ENCODE measurements at places on chromosomes 2 and 18.

DNA sequence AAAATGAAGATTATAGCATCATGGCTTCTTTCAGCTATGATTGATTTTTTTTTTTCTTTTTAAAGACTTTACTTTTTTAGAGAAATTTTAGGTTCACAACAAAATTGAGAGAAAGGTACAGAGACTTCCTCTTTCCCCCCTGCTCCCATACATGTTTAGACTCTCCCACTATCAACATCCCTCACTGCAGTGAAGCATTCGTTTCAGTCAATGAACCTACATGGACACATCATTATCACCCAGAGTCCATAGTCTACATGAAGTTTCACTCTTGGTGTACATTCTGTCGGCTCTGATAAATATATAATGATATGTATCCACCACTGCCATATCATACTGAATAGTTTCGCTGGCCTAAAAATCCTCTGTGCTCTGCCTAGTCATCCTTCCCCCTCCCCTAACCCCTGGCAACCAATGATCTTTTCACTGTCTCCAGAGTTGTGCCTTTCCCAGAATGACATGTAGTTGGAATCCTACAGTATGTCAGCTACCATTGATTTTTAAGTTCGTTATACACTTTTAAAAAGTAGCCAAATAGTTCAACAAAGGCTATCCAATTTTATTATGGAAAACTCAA, 86.8 kb downstream of the GPD2 start:
- no peak for DNase-seq

- DNase-seq = no peak
Observed at GRCh38 chr2:29042561-29043075, 31.7 kb downstream of the PCARE start.

- peak; percentile 71 for DNase-seq
Observed at GRCh38 chr18:22503803-22504202, 86.1 kb upstream of the CTAGE1 start.

GRCh38 chr2:178074123-178075005, 1.8 kb upstream of the PDE11A start:
- DNase-seq = peak; percentile 25

DNA sequence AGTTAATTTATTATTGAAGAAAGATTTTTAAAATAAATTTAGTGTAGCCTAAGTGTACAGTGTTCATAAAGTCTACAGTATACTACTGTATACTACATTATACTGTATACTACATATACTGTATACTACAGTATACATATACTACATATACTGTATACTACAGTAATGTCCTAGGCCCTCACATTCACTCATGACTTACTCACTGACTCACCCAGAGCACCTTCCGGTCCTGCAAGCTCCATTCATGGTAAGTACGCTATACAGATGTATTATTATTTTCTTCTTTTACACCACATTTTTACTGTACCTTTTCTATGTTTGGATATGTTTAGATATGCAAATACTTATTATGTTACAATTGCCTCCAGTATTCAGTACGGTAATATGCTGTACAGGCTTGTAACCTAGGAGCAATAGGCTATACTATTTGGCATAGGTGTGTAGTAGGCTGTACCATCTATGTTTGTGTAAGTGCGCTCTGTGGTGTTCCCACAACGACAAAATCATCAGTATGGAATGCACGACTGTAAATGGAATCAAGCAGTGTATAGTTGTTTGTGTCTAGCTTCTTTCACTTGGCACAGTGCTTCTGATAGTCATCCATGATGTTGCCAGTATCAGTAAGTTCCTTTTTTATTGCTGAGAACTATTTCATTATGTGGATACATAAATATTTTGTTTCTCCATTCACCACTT, 245.7 kb downstream of the MTX2 start:
- no peak for DNase-seq

DNA sequence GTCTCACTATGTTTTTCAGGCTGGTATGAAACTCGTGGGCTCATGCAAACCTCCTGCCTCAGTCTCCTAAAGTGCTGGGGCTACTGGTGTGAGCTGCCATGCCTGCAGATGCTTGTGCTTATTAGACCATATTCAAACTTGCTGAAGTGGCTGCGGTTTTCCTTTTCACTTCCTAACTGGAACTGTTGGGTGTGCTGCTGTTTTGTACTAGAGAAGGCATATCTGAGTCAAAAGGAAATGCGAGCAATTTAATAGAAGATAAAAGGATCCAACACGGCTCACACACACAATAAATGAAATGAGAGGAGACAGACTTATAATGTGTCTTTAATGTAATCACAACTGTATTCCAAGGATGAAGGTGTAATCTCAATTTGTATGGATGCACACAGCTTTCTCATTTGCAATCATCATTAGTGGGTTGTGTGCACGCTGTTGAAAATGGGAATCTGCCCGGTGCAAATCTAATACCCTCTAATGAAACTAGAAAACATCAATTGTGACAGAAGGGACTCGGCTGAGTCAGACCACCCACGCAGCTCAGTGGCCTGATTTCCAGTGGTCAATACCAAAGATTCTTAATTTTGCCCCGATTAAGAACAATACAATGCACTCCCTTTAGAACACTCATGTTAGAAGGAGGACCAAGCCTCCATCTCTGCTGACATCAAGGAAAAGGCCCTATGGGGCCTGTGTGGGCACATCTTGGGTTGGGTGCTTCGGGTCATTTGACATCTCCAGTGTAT, 532.7 kb downstream of the TDRD15 start:
- no peak for DNase-seq

- DNase-seq = no peak
Observed at GRCh38 chr2:78063246-78064020, 541.3 kb upstream of the LRRTM4 start.

DNA sequence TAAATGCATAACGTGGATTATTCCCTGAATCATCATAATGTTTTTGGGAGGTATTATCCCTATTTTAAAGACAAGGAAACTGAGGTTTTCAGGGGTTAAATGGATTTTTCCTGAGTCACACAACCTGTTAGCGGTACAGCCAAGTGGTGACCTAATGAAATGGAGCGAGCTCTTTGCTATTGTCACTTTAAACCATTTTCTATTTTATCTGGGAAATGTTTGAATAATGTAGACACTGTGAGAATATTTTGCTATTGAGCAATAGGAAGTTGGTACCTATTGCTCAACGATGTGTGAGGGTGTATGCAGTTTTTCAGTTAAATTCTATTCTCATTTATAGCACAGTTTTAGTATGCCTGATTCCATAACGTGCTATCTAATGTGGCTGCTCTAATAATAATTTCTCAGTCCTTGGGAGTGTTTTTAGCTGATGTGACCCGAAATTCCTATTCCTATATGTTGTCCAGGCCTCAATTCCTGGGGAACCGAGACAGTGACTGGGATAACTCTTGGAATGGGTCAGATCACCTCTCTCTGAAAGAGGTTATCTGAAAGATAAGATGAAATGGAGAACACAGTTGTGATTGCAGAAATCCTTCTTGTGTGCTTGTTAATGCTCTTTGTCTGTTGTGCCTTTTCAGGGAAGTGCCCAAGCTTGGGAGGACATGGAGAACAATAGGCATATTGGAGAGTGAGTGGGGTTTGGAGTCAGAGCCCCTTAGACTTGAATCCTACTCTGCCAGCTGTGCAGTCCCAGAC, 38.4 kb downstream of the ABCB11 start:
- DNase-seq = no peak

DNA sequence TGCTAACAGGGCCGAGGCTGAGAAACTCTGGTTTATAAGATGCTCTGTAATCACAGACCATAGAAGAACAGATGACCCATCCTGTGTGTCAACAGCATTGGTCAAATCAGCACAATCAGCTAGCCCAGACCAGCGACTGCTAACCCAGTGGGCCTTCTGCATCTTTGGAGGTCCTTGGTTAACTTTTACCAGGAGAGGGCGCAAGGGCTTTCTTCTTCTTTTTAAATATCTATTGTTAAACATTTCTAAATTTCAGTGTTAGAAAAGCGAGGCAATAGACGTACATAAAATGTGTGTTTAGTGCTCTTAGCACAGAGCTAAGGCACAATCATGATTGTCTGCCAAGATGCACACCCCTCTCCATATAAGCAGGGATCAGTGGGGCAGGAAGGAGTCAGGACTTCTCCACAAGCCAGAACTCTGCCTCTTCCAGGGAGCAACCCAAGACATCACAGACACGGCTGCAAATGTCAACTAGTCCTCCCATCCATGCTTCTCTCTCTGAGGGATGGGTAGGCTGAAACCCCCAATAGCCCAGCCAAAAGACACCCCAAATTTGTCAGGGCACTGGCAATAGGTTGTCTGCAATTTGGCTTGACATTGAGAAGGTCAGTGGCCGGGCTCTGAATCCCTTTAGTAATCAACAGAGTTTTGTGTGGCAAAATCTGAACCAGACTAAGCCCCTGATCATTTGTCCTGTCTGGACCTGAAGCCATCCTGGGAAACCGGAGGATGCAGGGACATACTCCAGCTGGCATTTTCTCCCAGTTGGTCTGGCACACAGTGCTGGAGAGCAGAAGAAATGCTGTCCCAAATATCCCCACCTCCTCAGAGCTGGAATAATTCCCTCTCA, 188.2 kb downstream of the BCL2 start:
- peak; percentile 48 for DNase-seq

DNA sequence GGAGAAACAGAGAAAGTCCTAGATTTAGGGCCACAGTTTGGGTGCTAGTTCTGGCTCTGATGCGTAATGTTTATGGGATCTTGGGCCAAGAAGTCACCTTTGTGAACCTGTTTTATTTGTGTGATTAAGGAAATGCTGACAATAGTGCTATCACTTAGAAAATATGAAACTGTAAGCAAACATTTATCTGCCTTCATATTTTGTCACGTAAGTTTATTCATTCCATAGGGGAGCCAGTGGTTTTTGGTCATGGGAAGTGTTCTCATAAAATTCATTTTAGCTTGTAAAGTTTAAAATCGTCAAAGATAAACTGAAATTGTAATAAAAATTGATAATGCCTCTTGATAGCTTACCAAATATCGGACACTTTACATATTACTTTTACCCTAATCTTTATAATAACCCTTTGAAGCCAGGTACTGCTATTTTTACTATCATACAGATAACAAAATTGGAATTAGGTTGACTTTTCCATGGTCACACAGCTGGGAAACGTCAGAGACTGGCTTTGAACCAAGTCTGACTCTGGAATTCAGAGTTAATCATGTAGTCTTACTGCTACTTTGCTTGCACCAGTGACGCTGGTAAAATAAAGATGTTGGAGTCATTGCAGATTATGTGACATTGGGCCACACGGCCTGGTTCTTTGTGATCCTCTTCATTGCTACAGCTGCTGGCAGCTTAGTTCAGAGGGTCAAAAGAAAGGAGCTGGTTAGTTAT, 99.7 kb downstream of the ICA1L start:
- DNase-seq = no peak

- DNase-seq = no peak
Observed at GRCh38 chr2:71667256-71668182, 214.2 kb downstream of the DYSF start.

- DNase-seq = no peak
Observed at GRCh38 chr2:196914867-196915460, 11.5 kb downstream of the PGAP1 start.

DNA sequence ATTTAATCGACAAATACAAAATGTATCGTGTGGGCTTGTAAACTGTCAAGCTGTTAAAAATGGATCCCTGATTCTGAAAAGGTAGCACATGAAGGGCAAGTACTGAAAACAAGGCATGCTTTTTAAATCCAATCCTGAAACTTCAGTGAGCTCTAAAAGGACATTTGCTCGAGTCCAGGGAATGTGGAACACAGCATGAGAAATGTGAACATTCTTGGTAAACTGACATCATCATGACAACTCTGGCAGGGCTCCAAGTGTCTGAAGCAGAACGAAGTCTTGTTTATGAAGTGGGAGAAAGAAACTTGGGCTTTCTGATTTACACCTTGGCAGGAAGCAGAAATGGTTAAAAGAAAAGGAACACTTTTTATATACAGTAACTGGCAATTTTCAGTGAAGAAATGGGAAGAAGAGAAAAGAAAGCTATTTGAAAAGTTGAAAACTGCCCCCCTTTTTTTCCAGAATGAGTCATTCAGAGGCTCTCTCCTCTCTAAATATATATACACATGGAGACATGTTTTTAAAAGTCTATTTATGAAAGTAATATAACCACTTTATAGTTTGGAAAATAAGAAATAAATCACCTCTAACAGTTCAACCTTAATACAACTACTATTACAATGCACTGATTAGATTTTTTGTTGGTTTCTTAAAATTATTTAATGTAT, 120.8 kb downstream of the GAREM1 start:
- peak; percentile 72 for DNase-seq

DNA sequence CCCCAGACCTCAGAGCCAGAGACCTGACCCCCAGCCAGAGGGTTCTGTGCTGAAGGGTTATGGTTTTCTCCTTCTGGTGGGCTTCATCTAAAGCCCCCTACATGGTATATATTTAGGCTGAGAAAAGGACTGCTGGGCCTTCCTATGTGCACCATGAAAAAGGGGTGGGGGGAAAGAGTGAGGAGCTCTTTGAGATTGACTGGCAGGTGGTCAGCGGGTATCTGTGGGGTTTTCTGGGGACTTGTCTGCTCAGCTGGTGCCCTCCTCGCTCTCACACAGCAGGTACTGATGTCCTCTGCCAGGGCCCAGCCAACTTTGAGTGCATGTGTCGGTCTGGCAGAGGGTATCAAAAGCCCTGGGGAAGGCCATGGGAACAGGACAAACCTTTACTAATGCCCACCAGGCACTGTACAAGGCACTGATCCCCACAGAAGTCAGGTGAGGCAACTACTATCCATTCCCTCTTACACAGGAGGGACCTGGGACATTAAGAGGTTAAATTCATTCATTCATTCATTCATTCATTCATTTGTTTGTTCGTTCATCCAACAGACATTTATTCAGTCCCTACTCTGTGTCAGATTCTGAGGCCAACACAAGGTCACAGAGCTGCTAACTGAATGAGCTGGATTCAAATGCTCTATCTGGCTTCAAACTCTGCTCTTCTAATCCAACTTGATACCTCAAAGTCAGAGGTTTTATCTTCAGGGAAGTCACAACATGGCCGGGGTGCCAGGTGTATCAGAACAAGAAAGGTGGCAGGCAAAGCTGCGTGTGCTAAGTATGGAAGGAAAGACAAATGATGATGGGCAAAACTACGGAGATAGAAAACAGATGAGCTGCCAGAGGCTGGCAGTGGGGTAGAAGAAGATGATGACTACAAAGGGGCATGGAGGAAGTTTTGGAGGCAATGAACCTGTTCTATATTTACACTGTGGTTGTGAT, 44.6 kb downstream of the REEP1 start:
- no peak for DNase-seq

DNA sequence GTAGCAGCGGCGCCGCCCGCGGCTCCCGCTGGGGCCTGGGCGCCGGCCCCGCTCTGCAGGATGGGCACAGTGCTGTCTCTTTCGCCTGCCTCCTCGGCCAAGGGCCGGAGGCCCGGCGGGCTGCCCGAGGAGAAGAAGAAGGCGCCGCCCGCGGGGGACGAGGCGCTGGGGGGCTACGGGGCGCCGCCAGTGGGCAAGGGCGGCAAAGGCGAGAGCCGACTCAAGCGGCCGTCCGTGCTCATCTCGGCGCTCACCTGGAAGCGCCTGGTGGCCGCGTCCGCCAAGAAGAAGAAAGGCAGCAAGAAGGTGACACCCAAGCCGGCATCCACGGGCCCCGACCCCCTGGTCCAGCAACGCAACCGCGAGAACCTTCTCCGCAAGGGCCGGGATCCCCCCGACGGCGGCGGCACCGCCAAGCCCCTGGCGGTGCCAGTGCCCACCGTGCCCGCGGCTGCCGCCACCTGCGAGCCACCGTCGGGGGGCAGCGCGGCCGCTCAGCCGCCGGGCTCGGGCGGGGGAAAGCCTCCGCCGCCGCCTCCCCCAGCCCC, 369 bp downstream of the CDK5R2 start:
- no peak for DNase-seq
